ENCODE measurements at places on chromosomes 3 and 15.

DNA sequence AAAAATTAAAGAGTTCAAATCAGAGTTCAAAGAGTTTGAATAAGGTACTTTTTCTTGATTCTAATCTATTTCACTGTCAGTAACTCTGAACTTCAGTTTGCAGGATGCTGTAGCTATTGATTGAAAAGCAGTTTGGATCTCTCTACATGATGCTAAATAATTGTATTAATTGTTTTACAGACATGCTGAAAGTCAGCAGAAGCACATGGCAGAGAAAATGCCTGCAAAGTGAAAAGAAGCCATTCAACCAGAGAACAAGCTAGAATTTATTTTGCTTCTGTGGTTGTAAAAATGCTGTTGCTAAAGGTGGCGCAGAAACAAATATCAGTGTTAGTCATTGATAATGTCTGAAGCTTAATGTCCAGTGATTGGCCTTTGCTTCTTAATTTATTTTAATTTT is 92.1 kb upstream of the IL12A start:
- no peak for DNase-seq

GRCh38 chr3:152122851-152123250 is 145.9 kb upstream of the MBNL1 start:
- no peak for DNase-seq

GRCh38 chr15:65399001-65399706 is 21.4 kb upstream of the IGDCC3 start:
- no peak for DNase-seq

- DNase-seq: no peak
Measured at GRCh38 chr3:156705761-156706616, 31.6 kb downstream of the TIPARP start.

- no peak for DNase-seq
Measured at GRCh38 chr3:156674911-156675829, 780 bp downstream of the TIPARP start.

DNA sequence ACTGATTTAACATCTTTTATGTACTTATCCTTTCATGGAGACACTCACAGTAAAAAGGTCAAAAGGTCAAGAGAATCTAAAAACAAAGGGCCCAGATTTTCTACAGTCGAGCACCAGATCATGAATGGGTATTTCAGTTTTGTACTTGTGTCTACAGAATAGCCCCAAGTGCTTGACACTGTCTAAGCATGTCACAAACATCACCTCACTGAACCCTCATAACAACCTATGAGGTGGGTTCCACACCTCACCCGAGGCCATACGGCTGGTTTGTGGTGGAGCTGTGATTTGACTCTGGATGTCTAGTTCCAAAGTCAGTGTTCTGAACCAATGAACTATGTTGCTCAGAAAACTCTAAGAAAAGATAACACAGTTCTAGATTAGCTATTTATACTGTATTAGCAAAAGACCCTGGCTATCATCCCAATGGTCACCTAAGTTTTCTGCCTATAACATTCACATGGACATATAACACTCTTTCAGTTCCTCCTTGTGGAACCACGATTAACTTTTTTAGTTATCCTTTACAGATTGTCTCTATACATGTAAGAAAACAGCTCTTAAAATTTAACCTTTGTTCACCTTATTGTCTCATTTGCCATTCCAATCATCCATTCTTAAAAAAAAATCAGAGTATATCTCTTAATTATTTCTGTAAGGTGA is 25.5 kb downstream of the TM6SF1 start:
- no peak for DNase-seq

DNA sequence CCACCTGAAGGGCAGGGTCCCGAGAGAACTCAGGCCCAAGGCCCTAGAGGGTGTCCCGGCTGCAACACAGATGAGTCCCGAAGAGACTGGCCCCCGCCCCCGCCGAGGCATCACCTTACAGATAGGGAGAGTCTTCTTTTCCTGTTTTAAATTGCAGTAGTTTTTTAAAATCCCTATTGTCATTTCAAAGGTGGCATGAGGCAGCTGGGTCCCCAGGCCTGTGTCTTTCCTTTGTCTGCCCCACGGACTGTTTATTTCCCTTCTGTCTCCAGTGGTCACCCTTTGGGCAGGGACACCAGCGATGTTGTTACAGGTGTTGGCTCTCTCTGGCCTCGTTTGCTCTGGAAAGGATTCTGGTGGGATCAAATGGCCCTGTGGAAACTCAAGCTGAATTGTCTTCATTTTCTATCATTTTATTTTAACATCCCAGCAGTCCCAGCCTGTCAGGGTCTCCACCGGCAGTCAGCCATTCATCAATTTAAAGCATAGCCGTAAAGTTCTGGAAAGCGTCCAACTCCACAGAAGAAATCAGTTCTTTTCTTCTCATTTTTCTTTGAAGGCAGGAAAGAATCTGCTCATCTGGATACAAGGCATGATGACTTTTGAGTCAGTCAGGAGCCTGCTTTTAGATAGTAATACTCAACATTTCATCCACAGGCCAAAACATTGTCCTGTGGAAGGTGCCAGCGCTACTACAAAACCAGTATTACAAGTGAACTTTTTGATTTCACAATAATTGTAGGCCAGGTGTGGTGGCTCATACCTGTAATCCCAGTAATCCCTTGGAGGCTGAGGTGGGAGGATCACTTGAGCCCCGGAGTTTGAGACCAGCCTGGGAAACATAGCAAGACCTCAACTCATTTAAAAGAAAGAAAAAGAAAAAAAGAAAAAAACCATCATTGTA is 96.2 kb downstream of the HES1 start:
- DNase-seq: no peak

GRCh38 chr3:62531981-62532380 is 158.6 kb upstream of the FEZF2 start:
- no peak for DNase-seq

DNA sequence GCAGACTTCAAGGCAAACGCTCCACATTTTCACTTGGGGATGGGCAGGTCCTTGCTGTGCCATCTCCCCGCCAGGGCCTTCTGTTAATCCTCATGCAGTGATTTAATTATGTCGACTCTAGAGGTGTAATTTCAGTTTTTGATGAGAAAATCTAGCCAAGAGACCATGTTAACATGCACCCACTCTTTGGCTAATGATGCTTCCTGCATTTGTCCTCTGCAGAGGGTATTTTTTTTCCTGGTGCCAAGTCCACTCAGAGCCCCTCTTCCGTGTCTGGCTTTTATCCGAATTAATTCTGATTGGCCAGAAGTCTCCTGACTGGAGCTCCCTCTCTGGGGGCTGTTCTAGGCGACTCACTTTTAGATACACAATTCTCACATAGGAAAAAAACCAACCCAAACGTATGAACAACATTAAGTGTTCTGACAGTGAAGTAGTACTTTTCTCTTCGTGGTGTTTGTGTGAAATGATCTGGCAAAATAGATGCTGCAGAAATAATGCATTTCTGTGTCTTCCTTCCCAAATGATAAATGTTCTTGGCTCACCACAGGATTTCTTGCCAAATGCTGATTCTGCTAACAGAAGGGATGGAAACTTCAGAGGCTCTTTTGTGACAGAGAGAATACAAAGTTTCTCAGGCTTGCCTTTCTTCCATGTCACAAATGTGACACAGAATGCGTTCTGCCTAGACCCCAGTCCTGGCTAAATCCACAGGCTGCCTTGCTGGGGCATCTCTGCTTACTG is 190.0 kb downstream of the CACNA2D3 start:
- no peak for DNase-seq

- no peak for DNase-seq
Measured at GRCh38 chr3:38008191-38008701, 17.7 kb downstream of the VILL start.

DNA sequence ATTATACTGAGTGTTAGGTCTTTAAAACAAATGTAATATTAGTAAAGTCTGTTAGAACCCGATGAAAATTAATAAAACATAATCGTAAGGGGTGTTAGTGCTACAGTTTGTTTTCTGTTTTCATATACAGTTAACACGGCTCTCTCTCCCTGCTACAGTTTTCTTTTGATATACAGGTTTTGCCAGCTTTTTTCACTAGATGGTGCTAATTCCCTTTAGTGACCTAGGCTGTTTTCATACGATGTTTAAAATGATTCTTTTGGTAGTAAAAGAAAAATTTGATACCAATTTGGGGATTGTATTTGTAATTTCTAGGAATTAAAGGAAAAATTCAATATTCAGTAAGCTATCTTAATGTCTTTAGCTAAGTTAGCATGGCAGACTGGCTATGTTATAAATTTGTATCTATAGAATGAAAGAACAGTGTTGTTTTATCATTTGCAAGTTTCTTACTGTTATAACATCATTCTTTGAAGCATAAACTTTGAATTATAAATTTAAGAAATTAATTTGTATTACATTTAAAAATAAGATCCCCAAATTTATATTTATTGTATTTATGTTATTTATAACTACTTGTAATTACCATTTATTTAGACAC is 11.5 kb downstream of the APH1B start:
- no peak for DNase-seq

- DNase-seq: no peak
Measured at GRCh38 chr3:113421082-113421481, 20.2 kb downstream of the CFAP44 start.

DNA sequence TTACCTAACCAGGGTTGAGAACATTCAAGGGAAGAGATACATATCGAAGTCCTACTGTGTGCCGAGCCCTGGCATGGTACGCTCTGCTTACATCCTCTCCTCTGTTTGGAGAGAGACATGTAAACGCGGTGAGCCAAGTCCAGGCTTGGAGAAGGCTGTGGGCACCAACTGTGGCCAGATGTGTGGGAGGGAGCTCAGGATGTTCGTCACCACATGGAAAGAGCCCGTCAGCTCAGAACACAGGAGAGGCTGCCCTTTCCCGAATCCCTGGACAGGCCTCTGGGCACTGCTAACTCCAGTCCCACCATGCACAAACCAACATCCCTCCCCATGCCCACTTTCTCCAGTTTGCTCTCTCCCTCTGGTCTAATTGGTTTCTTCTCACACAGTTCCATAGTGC is 43.0 kb downstream of the MESD start:
- DNase-seq: no peak

GRCh38 chr3:72894976-72895552 is 7.2 kb downstream of the GXYLT2 start:
- DNase-seq: no peak

DNA sequence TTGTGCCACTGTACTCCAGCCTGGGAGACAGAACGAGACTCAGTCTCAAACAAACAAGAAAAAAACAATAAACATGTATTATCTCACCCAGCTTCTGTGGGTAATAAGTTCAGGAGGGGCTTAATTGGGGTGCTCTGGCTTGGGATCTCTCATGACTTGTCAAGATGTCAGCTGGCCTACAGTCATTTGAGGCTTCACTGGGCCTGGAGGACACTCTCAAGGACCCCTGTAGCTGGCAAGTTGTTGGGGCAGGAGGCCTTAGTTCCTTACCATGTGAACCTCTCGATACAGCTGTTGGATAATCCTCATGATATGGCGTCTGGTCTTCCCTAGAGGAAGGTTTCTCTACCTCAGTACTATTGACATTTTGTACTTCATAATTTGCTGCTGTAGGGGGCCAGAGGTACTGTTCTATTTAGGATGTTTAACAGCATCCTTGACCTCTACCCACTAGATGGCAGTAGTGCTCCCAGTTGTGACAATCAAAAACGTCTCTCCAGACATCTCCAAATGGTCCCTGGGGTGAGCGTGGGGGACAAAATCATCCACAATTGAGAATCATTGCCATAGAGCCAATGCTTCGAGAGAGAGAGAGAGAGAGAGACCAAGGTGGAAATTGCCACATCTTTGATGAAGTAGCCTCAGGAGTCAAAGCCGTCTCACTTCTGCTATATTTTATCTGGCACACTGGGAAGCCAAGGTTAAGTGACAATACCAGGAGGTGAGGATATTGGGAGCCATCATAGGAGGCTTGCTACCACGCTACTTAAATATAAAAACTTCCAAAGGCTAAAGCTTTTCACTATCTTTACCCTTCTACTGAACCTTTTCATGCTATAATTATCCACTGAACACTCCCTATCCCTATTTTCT is 23.9 kb upstream of the SLTM start:
- peak; percentile 37 for DNase-seq

Measured in stimulated activated CD8-positive, alpha-beta memory T cell treated with anti-CD3 and anti-CD28 coated beads, Interleukin-15, amount 100 ng/mL, for 1 hour (primary cell).